Kidney (tissue), 22 donors: ENCODE measurements at places on chromosomes 11 and 22. TPM values are rescaled to one million over a fixed set of nuclear protein-coding genes. Genes with fewer than 3 reads are reported as not detected.

DNA sequence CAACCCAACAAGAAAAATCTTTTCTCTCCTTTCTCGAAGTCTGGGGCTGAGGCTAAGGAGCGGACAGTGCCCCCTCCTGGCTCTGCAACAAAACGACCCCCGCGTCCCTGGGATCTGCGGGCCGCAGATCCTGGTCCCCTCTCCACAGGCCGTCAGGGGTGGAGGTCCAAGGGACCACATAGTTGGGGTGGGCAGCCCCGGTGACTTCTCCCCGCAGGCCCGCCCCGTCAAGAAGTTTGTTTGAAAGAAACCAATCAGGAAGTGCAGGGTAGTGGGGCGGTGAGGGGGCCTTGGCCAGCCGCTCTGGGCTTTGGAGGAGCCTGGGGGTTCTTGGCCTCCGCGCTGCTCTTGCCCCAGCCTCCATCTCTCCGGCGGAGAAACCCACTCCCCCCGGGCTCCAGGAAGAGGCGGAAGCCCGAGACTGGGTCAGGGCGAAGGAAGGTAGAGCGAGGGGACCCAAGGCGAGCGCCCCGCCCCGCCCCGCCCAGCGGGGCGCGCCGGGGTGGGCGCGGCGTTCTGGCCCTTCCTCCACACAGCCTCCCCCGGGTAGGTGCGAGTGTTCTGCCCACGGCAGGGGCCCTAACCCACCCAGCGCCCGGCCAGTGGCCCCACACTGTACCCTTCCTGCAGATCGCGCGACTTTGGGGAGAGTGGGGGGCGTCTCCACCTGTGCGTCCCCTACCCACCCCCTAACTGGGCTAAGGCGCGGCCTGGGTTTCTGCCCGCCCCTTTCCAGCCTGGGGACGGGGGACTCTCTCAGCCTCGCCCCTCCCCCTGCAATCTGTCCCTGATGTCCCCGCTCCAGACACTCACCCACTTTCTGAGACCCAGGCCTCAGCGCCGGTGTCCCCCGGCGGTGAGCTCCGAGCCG is 1.3 kb downstream of the TP53I11 start:
- no peaks in the 10 kb centered on the region for H3K27me3 ChIP-seq
- DNase-seq: peak; percentile 83
- H3K4me3 ChIP-seq: peak overlapping the region; percentile 65

DNA sequence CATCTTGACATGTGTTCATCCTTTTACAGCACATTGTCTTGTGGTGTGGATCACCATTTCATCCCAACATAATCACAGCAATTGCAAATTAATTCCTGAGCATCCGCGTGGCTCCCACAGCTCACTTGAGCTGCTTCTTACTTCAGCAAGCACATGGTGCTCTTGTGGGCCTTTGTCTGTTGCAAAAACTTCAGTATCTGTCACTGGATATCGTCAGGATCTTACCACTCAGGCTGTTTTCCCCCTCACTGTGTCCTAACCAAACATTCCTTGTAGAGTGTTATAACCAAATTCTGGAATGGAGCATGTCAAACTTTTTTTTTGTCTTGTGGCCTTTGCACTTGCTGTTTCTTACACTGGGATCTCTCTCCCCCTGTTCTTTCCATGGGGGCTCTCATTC is 683.1 kb upstream of the ARHGAP42 start:
- H3K27me3 ChIP-seq: no peaks in the 10 kb centered on the region
- no peaks in the 10 kb centered on the region for H3K4me1 ChIP-seq
- no peak overlapping the region for H3K27ac ChIP-seq
- no peak overlapping the region for H3K4me3 ChIP-seq

GRCh38 chr11:75606099-75606498 is 44.0 kb downstream of the SERPINH1 start:
- H3K27me3 ChIP-seq: no peaks in the 10 kb centered on the region
- H3K4me1 ChIP-seq: no peaks in the 10 kb centered on the region
- no peak overlapping the region for H3K27ac ChIP-seq
- no peaks in the 10 kb centered on the region for H3K36me3 ChIP-seq
- H3K4me3 ChIP-seq: no peak overlapping the region

- peaks cover 5% of the 10 kb centered on the region for H3K36me3 ChIP-seq
- no peak overlapping the region for H3K4me3 ChIP-seq
- no peaks in the 10 kb centered on the region for H3K27me3 ChIP-seq
- H3K4me1 ChIP-seq: peaks cover 15% of the 10 kb centered on the region
These were observed 3.5 kb downstream of the SYVN1 start for GRCh38 chr11:65130631-65131416.

DNA sequence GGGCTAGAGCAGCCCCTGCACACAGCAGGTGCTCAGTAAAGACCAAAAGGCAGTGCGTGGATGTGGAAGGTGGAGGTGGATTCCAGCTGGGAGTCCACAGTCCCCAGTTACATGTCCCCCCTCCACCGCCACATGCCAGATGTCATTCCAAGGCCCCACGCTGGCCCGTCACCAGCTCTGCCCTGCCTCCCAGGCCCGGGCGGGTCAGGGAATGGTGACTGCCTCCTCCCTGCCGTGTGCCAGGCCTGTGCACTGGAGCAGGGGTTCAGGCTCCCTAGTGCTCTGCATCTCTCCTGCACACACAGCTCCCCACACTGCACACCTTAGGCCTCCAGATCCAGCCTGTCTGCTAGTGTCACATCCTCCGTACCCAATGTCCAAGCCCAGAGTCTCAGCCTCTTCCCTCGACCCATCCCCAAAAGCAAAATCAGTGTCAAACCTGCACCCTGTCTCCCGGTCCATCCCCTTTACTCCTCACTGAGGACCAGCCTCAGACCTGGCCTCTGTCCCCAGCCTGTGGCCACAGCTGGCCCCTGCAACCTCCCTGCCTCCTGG is 40.2 kb upstream of the PRODH start:
- no peaks in the 10 kb centered on the region for H3K27me3 ChIP-seq
- no peak overlapping the region for H3K27ac ChIP-seq
- H3K4me3 ChIP-seq: no peak overlapping the region
- no peaks in the 10 kb centered on the region for H3K4me1 ChIP-seq
- H3K36me3 ChIP-seq: no peaks in the 10 kb centered on the region

GRCh38 chr11:20821046-20821445 is 151.7 kb downstream of the NELL1 start:
- no peak overlapping the region for H3K27ac ChIP-seq
- H3K36me3 ChIP-seq: no peaks in the 10 kb centered on the region
- no peak overlapping the region for H3K4me3 ChIP-seq
- no peaks in the 10 kb centered on the region for H3K27me3 ChIP-seq

DNA sequence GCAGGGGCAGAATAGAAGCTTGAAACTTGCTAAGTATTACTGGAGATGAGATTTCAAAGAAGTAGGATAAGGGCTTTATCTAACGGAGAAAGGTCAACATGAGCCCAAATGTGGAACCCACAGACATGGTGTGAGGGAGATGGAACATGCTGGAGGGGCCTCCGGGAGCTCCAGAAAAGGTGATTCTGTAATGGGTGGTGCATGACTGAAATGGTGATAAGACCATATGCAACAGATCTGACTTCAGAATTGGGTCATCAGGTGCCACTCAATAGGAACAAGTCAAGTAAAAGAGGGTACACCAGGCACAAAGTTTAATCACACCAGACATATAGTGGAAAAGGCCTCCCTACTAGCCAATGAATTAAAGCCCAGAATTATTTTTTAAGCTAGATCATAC is 7.9 kb upstream of the CEP295 start:
- H3K36me3 ChIP-seq: no peaks in the 10 kb centered on the region
- H3K4me1 ChIP-seq: no peaks in the 10 kb centered on the region
- no peak for DNase-seq
- no peak overlapping the region for H3K4me3 ChIP-seq

GRCh38 chr22:35627267-35628041 is 10.3 kb upstream of the MB start:
- H3K27ac ChIP-seq: peak overlapping the region; percentile 77
- peak; percentile 92 for DNase-seq
- H3K27me3 ChIP-seq: no peaks in the 10 kb centered on the region
- H3K36me3 ChIP-seq: no peaks in the 10 kb centered on the region
- H3K4me1 ChIP-seq: no peaks in the 10 kb centered on the region
- peak overlapping the region; percentile 75 for H3K4me3 ChIP-seq

DNA sequence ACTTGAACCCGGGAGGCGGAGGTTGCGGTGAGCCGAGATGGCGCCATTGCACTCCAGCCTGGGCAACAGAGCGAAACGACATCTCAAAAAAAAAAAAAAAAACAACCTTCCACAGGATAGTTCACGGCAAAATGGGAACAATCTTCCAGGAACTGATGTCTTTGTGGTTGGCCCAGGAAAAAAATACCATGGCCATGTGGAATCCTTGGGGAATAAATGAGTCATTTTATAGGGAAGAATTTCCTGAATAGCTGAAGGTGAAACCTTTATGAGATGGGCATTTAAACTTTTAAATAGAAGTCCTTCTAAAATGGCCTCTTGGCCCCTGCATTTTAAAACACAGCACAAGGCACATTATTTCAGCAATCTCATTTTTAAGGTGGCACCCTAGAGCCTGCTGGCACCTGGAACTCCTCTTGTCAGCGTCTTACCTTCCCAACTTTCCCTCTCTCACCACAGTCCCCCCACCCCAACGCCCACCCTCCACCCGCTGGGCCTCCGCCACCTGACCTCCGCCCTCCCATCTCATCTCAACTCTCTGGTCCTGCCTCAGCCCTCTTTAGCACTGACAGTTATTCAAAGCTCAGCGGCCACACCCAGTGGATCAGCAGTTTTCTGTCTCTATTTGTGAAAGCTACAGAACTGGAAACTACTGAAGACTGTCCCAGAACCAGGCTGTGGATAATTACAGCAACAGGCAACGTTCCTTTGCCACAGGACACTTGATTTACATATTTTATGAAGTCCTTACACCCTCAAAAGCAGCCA is 43.1 kb downstream of the SCGB1A1 start:
- no peak overlapping the region for H3K27ac ChIP-seq
- no peak for DNase-seq
- H3K4me1 ChIP-seq: peaks cover 6% of the 10 kb centered on the region
- no peaks in the 10 kb centered on the region for H3K36me3 ChIP-seq
- H3K27me3 ChIP-seq: no peaks in the 10 kb centered on the region

DNA sequence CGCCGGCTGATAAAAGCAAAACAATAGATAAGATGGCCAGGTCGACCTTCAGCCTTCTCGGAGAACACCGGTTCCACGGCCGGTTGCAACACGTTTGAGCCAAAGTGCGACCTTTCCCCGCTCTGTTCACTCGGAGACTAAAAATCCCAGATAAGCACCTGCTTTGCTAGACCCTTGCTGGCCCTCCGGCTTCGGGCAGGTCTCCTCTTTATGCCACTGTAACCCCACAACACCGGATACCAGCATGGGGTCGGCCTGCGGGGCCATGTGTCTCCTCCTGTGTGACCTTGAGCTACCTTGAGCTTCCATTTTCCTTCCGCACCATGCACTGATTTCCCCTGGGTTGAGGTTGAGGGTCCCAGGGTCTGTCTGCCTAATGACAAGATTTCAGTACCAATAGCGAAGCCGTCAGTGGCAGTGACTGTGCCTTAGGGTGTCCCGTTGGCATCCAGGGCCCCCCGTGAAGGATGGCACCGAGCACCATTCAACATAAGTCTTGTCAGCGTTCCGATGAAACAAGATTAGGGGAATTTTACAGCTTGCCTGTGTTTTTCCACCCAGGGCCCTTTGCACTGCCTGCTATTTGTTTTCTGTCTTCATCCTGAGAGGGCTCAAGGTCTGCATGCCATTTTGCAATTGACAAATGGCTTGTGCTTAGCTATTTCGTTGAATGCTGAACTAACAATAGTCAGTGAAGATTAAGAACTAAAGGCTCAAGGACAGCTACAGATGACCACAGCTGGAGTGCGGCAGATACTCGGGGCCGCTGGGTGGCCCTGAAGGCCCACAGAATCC is 118.6 kb downstream of the KCNQ1 start:
- H3K4me1 ChIP-seq: peaks cover 8% of the 10 kb centered on the region
- no peaks in the 10 kb centered on the region for H3K36me3 ChIP-seq
- peak; percentile 31 for DNase-seq
- no peak overlapping the region for H3K4me3 ChIP-seq

DNA sequence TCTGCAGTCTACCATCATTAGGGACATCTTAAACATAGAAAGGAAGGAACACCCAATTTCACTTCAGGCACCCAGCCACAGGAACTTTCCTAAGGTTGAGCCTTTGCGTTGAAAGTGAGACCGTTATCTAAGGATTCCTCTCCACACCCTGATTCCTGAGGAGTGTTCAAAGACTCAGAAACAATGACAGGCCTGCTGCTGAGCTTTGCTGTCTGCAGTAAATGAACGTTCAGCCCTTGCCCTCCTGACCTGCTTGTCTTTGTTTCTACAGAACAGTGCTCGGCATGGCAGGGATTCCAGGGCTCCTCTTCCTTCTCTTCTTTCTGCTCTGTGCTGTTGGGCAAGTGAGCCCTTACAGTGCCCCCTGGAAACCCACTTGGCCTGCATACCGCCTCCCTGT is 7.0 kb downstream of the PRSS23 start:
- H3K4me1 ChIP-seq: peaks cover 8% of the 10 kb centered on the region
- H3K4me3 ChIP-seq: no peak overlapping the region
- H3K27ac ChIP-seq: no peak overlapping the region
- no peaks in the 10 kb centered on the region for H3K36me3 ChIP-seq

DNA sequence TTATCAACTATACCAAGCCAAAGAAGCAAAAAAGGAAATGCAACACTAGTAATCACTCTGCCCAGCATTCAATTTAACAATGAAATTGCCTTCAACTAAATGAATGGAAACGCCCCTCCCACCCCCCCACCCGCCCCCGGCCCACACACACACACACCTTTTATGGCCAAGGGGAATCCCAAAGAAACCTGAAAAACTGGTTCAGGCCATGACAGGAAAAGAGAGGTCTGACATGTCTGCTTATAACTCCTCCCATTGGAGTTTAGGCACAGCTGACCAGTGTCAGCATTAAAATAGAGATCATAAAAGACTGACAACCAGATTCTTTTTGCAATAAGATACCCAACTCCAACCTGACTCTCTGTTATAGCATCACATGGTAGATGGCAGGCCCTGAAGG is 42.6 kb downstream of the ACER3 start:
- H3K4me1 ChIP-seq: no peaks in the 10 kb centered on the region
- no peaks in the 10 kb centered on the region for H3K27me3 ChIP-seq
- no peak overlapping the region for H3K4me3 ChIP-seq
- peak; percentile 27 for DNase-seq
- H3K27ac ChIP-seq: no peak overlapping the region

GRCh38 chr22:28108851-28109250 is 189.8 kb upstream of the PITPNB start:
- H3K27me3 ChIP-seq: no peaks in the 10 kb centered on the region
- H3K4me3 ChIP-seq: no peak overlapping the region
- peaks cover 5% of the 10 kb centered on the region for H3K4me1 ChIP-seq
- no peak overlapping the region for H3K27ac ChIP-seq
- peaks cover 6% of the 10 kb centered on the region for H3K36me3 ChIP-seq
- no peak for DNase-seq

The LDHAL6A gene
- polyA plus RNA-seq: 0.47 TPM

The ZNRF3 gene
- 6.8 TPM for polyA plus RNA-seq

The SAA2 gene
- polyA plus RNA-seq: 4.4 TPM
